Activated naive CD8-positive, alpha-beta T cell treated with anti-CD3 and anti-CD28 coated beads, Interleukin-2, amount 50 U/mL, for 24 hours (primary cell): ENCODE measurements at places on chromosomes 6 and 20.

GRCh38 chr6:100232781-100233573 is 231.7 kb downstream of the SIM1 start:
- no peak overlapping the region for H3K27ac ChIP-seq
- peaks cover 15% of the 10 kb centered on the region for H3K4me1 ChIP-seq
- H3K27me3 ChIP-seq: peaks cover 23% of the 10 kb centered on the region
- H3K36me3 ChIP-seq: no peaks in the 10 kb centered on the region
- H3K4me3 ChIP-seq: no peak overlapping the region

GRCh38 chr20:61090541-61090940 is 161.5 kb upstream of the CDH4 start:
- peaks cover 2% of the 10 kb centered on the region for H3K36me3 ChIP-seq
- no peaks in the 10 kb centered on the region for H3K4me1 ChIP-seq
- H3K27me3 ChIP-seq: no peaks in the 10 kb centered on the region
- no peak for DNase-seq
- no peak overlapping the region for H3K4me3 ChIP-seq

DNA sequence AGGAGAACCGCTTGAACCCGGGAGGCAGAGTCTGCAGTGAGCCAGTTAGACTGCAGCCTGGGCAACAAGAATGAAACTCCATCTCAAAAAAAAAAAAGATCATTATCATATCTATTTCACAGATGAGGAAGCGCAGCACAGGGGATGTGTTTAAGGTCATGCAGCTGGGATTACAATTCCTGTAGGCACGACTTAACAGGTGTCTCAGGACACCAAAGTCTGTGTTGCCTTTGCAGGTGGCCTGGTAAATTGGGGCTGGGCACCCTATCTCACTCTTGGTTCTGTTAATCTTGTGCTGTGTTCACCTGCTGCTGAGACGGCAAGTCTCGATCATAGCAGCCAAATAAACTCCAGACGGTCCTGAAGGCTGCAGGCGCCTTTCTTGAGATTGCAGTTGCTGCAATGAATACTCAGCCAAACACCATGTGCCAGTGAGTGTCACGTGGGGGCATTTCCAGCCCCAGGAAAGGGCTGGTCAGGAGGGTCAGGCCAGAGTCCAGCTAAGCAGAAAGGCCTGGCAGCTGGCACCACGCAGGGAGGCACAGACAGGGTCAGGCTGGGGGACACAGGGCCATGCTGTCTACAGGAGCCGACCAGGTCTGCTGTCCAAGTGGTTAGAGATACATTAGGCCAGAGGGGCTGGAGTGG is 55.8 kb downstream of the FGD2 start:
- no peak overlapping the region for H3K27ac ChIP-seq
- peaks cover 6% of the 10 kb centered on the region for H3K4me1 ChIP-seq
- H3K27me3 ChIP-seq: peaks cover 2% of the 10 kb centered on the region
- no peak overlapping the region for H3K4me3 ChIP-seq

DNA sequence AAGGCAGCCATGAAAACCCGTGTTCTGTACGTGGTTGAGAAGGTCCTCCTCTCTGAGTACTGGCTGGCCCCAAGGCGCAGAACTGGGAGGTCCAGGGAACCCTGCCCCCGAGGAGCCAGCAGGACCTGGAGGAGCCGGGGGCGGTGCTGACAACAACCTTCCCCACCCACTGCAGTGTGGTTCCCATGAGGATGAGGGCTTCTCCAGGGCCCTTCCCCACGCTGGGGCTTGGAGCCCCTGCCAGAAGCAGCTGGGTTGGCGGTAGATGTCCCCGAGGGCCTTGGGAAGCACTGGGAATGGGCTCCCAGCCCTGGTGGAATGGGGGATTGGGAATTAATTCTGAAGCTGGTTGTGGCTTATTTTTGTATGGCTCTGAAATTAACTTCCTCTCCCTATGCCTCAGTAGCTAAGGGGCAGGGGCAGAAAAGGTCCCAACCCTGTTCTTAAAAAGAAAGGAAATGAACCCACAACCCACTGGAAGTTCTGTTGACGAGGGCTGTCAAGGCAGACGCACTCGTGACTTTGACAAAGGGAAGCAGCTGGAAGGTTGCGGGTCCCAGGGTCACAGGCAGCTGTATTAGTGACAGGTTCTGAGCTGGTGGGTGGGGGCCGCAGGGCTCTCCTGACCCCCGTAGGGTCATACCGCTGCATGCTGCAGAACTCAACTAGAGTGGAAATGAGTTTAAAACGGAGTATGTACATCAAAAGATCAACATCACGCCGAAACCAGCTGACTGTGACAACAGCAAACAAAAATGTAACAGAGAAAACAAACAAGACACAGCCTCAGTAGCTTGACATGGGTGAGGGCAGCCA is 13.9 kb upstream of the HELZ2 start:
- H3K27ac ChIP-seq: no peak overlapping the region
- H3K36me3 ChIP-seq: peaks cover 15% of the 10 kb centered on the region
- H3K27me3 ChIP-seq: no peaks in the 10 kb centered on the region
- H3K4me3 ChIP-seq: no peak overlapping the region

- no peak overlapping the region for H3K4me3 ChIP-seq
- no peak for DNase-seq
- no peaks in the 10 kb centered on the region for H3K27me3 ChIP-seq
- H3K4me1 ChIP-seq: no peaks in the 10 kb centered on the region
- H3K36me3 ChIP-seq: no peaks in the 10 kb centered on the region
Measured at GRCh38 chr6:74731931-74732330, 473.9 kb downstream of the COL12A1 start.

GRCh38 chr6:52435345-52435744 is 15.2 kb downstream of the EFHC1 start:
- no peak overlapping the region for H3K27ac ChIP-seq
- H3K27me3 ChIP-seq: no peaks in the 10 kb centered on the region
- H3K4me3 ChIP-seq: no peak overlapping the region
- H3K4me1 ChIP-seq: peaks cover 4% of the 10 kb centered on the region
- no peak for DNase-seq

GRCh38 chr20:4225745-4226144 is 210.4 kb upstream of the RNF24 start:
- peaks cover 32% of the 10 kb centered on the region for H3K27me3 ChIP-seq
- no peak overlapping the region for H3K4me3 ChIP-seq
- H3K27ac ChIP-seq: no peak overlapping the region
- no peaks in the 10 kb centered on the region for H3K36me3 ChIP-seq

DNA sequence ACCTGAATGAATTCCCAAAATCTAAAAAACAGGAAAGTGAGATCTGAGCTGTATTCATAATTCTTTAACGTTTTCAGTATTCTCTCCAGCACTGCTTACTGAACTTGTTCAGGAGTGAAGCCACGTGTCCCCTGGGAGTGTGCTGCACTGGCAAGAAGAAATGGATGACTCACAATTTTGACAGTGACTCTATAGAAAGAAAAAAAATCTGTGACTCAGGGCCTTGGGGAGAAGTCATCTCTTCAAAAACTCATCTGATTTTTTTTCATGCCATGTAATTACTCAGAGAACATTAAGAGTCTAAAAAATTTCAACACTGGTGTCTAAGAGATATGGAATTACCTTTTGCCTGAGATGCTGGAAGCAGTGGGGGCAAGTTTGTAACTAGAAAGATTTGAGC is 39.7 kb downstream of the ANKEF1 start:
- H3K4me3 ChIP-seq: no peak overlapping the region
- DNase-seq: no peak
- peaks cover 23% of the 10 kb centered on the region for H3K27me3 ChIP-seq

DNA sequence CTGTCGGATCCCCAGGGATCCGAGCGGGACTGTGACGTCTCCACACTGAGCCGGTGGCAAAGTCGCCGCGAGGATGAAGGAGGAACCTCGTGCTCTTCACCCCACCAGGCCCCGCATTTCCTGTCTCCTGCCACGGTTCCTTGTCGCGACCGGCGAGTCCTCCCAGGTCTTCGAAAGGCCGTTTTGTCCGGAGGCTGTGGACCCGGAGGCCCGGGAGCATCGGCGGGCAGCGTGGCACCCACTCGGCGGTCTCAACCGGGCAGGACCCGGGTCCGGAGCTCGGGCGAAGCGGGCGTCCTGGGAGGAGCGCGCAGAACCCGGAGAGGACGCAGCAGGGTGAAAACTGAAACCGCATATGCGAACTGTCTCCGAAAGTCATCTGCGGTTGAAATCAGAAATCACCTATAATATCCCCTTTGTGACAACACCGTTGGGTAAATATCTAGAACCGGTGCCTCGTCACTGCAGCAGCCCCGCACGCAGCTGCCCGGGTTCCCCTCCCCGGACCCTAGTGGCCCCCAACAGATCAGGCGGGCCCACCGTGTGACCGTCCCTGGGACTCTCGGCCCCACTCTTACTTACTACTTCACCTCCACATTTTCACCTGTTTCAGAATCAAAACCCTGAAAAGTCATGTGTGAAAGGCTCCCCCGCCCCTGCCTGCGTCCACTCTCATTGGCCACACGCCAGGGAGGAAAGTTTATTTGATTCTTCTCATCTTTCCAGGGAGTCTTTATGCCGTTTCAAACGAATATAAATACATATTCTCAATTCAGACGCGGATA is 3.1 kb upstream of the ULBP2 start:
- DNase-seq: peak; percentile 48
- H3K27ac ChIP-seq: no peak overlapping the region
- H3K4me3 ChIP-seq: peak overlapping the region; percentile 41
- peaks cover 42% of the 10 kb centered on the region for H3K4me1 ChIP-seq
- no peaks in the 10 kb centered on the region for H3K36me3 ChIP-seq

DNA sequence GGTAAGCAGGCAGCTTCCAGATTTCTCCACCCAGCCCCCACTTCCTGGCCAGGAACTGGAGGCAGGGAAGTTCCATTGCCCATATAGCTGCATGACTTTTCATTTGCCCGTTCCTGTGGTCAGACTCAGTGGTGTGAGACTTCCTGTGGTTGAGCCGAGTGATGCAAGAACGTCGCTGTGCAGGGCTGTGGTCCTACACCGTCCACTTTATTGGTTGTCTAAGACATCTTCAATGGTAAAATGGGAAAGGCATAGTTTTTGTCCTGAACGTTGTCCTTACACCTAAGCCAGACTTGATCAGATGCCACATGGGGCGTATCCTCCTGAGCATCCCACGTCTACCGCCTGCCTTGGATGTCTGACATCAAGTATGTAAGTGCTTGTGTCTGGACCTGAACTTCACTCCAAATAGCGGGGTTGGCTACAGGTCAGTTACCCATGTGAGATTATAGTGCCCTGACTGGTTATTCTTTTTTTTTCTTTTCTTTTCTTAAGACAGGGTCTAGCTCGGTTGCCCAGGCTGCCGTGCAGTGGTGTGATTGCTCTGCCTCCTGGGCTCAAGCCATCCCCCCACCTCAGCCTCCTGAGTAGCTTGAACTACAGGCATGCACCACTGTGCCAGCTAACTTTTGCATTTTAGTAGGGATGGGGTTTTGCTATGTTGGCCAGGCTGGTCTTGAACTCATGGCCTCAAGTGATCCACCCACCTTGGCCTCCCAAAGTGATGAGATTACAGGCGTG is 25.9 kb upstream of the GTSF1L start:
- H3K4me1 ChIP-seq: peaks cover 45% of the 10 kb centered on the region
- DNase-seq: peak; percentile 67

GRCh38 chr6:52420668-52421358 is 671 bp downstream of the EFHC1 start:
- H3K27me3 ChIP-seq: no peaks in the 10 kb centered on the region
- no peak overlapping the region for H3K4me3 ChIP-seq
- no peak for DNase-seq

DNA sequence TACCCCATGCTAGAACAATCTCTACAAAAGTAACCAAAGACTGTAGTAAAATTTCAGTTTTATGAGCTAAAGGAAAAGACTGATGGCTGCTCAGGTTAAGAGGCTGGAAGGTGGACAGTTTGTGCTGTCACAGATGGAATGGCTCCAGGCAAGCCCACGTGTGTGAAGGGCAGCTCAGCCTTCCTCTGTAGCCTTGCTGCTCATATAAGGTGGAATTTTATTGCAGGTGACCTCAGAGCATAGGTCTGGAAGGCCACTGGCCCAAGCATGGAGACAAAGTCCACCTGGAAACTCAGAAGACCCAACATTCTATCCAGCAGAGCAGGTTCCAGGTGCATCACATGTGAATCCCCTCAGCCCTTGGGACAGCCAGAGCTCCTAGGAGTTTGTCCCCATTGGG is 53.6 kb downstream of the KAT14 start:
- no peak overlapping the region for H3K4me3 ChIP-seq
- H3K27ac ChIP-seq: no peak overlapping the region

DNA sequence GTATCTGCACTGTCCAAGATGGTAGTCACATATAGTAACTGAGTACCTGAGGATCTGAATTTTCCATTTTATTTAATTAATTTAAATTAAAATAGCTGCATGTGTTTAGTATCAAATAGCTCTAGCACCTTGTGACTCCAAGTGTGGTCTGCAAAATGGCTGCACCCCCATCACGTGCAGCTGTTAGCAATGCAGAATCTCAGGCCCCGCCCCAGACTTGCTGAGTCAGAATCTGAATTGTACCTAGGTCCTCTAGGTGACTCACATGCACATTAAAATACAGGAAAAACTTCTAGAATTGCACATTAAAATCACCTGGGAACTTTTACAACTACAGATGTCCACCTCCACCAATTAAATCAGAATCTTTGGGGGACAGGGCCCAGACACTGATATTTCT is 19.2 kb upstream of the FAM83C start:
- peak; percentile 77 for DNase-seq
- H3K4me1 ChIP-seq: peaks cover 52% of the 10 kb centered on the region
- H3K4me3 ChIP-seq: no peak overlapping the region
- H3K36me3 ChIP-seq: peaks cover 15% of the 10 kb centered on the region

- no peak for DNase-seq
- no peaks in the 10 kb centered on the region for H3K36me3 ChIP-seq
- no peak overlapping the region for H3K27ac ChIP-seq
- no peak overlapping the region for H3K4me3 ChIP-seq
- H3K4me1 ChIP-seq: peaks cover 19% of the 10 kb centered on the region
- no peaks in the 10 kb centered on the region for H3K27me3 ChIP-seq
Measured at GRCh38 chr6:137951064-137951597, 84.1 kb downstream of the TNFAIP3 start.

DNA sequence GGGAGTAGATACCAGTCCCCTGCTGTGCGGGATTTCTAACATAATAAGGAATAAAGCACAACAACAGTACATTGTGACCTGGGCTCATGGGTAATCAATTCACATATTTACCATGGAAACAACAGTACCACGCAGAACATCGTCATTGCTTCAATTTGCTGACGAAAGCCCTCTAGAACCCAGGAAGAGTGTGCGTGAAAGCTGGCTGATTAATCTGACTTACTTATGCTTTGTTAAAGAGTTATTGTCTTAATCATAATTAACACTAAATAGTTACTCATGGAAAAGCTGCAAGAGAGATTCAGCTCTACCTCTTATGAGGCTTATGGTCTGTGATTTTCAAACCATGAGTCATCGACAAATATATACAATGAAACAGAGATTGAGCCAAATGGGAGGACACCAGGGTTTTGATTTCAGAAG is 644.3 kb upstream of the AGPAT4 start:
- no peaks in the 10 kb centered on the region for H3K4me1 ChIP-seq
- no peak for DNase-seq
- no peaks in the 10 kb centered on the region for H3K27me3 ChIP-seq
- H3K4me3 ChIP-seq: no peak overlapping the region

DNA sequence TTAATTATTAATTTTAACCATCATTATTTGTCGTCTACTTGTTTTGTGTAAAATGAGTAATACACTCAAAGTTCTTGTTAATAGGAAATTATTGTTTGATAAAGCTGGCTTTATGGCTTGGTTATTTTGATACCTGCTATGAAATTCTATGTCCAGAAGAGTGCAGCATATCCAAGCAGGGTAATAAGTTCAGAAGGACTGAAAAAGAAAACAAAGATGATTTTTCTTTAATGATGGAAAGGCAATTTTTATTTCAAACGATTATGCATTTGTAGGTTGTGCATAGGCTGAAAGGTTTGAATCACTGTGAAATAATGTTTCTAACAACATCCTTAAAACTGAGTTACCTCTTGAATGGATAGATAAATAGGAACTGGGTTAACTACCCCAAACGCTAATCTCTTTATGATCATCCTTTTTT is 1.4 kb upstream of the MAN1A1 start:
- peak overlapping the region; percentile 97 for H3K27ac ChIP-seq
- no peaks in the 10 kb centered on the region for H3K27me3 ChIP-seq
- DNase-seq: no peak
- H3K36me3 ChIP-seq: peaks cover 16% of the 10 kb centered on the region
